Glomerular endothelial cell (primary cell): ENCODE measurements at places on chromosomes 6 and 20. TPM values are rescaled to one million over a fixed set of nuclear protein-coding genes. Genes with fewer than 3 reads are reported as not detected.

GRCh38 chr20:61510778-61511330, 258.8 kb downstream of the CDH4 start:
- no peak for DNase-seq

DNA sequence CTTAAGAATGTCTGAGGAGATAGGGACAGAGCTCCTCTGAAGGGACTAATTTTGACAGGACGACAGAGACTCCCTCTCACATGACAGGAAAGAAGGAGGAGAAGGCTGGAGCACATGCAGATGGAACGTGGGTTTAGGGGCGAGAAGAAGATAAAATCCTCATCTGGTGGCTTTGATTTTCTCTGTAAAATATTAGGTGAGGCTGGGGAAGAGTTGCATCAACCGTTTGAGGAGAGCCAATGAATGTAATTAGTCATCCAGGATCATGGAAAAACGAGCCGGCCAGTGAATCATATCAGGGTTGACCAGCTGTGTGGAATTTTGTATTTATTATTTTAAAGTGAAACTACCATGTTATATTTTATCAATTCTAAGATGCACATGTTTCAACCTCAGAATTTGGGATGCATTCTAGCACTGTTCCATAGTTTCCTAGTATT, 46.9 kb upstream of the ADGRF4 start:
- no peak for DNase-seq

- DNase-seq: no peak
Measured at GRCh38 chr6:45576648-45577624, 199.2 kb upstream of the SUPT3H start.

- no peak for DNase-seq
Measured at GRCh38 chr6:168190646-168191443, 111.8 kb upstream of the FRMD1 start.

GRCh38 chr20:51275826-51276225, 252.9 kb upstream of the KCNG1 start:
- DNase-seq: no peak

GRCh38 chr6:36751091-36751490, 53.5 kb downstream of the RAB44 start:
- no peak for DNase-seq

DNA sequence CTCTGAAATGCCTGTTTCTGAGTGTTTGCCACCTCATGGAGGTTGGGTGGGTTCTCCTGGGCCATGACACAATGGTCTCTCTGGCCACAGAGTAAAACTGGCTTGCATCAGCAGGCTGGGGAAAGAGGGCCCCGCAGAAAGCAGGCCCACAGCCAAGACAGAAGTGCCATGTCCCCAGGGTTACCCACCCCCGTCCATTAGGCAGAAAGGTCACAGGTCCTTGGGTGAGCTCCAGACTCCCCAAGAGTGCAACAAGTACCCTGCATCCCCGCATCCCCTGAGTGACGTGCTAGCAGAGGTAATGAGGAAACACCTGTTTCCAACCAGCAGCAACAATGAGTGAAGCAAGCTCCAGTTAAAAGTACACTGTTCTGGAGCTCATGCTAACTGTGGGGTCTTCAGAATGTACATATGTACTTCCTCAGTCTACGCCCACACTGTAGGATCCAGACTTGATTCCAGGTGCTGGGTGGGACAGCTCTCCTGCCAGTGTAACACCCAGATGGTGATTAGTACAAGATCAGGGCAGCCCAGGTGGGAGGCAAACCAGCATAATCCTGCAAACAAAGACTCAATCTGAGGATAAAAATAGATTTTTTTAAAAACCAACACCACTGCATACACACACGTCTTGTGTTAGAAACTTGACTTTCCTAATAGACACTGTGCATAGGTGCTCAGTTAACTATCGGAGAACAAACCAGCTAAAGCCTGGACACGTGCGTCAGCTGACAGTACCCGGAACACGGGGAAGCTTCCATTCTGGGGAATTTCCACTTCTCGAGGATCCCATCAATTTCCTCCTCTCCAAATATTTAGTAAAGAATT, 31.5 kb downstream of the RRBP1 start:
- no peak for DNase-seq

DNA sequence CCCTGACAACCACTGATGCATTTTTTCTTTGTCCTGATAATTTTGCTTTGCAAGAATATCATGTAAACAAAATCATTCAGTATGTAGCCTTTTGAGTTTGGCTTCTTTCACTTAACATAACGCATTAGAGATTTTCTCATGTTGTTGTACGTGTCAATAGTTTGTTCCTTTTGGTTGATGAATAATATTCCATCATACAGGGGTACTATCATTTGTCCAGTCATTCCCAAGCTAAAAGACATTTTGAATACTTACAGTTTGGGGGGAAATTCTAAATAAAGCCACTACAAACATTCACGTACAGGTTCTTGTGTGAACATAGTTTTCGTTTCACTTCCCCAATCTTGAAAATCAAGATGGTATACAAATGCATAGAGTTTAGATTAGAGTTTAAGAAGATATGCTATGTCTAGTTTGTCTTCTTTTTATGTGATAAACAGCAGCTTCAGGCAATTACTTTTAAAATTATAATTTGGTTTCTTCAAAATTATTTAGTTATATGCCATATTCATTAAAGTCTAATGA, 5.2 kb downstream of the HAO1 start:
- DNase-seq: no peak

GRCh38 chr20:14522595-14522994, 185.2 kb upstream of the FLRT3 start:
- DNase-seq: no peak

GRCh38 chr20:4427940-4428586, 293.6 kb upstream of the PRND start:
- no peak for DNase-seq

DNA sequence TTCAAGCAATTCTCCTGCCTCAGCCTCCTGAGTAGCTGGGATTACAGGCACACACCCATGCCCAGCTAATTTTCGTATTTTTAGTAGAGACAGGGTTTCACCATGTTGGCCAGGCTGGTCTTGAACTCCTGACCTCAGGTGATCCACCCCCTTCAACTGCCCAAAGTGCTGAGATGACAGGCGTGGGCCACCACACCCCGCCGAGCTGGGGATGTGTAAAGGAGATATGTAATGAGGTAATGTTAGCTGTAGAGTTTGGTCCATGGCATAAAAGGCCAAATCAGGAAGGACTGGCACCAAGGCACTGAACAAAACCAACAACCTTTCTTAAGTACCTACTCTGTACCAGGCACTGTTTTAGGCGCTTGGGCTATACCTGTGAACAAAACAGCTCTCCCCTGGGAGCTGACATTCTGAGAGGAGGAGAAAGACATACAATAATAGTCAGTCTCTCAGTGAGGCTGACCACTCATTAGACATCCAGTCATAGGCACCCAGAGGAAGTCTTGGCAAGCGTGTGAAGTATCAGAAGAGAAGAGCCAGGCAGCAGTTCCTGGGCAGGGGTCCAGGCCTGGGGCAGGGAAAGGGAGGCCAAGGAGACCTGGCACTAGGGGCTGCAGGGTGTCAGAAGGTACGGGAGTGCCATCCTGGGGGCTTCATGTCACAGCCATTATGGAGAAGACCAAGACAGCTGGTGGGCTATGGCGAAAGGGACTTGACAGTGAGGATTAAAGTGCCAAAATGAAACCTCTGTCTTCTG, 164.8 kb upstream of the DTNBP1 start:
- DNase-seq: no peak

- no peak for DNase-seq
Measured at GRCh38 chr20:19973961-19974629, 43.1 kb upstream of the NAA20 start.

- no peak for DNase-seq
Measured at GRCh38 chr20:32344835-32345506, 13.2 kb upstream of the ASXL1 start.

DNA sequence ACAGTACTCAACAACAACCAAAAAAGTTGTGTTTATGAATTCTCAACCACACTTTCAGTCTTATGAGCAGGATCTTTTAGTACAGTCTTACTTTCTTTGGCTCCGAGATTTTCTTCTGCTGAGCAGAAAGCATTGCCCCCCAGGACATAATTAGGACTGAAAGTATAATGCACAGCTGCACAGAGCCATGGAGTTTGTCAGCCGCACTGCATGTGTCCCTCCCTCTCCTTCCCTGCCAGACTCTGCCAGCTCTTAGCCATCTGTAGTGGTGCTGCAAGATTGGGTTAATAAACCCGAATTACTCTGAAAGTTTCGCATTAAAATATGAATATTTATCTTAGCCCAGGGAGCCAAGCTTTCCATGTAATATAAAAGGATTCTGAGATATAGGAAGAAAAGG, 179.6 kb upstream of the PTCHD4 start:
- no peak for DNase-seq

- no peak for DNase-seq
Measured at GRCh38 chr20:58449681-58450221, 60.7 kb downstream of the VAPB start.

DNA sequence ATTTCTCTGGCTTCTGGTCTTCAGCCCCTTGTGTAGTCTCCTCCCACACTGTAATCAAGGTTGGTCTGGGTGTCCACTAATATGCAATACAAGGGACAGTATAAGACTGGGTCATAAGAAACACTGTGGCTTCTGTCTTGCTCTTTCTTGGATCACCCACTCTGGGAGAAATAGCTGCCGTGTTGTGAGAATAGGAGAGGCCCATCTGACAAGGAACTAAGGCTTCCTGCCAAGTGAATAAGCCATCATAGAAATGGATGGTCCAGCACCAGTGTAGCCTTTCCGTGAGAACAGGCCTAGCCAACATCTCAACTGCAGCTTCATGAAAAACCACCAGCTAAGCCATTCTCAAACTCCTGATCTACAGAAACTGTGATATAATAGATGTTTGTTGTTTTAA, 23.3 kb downstream of the BAG2 start:
- DNase-seq: no peak

GRCh38 chr20:25549172-25549773, 36.1 kb downstream of the NINL start:
- no peak for DNase-seq

DNA sequence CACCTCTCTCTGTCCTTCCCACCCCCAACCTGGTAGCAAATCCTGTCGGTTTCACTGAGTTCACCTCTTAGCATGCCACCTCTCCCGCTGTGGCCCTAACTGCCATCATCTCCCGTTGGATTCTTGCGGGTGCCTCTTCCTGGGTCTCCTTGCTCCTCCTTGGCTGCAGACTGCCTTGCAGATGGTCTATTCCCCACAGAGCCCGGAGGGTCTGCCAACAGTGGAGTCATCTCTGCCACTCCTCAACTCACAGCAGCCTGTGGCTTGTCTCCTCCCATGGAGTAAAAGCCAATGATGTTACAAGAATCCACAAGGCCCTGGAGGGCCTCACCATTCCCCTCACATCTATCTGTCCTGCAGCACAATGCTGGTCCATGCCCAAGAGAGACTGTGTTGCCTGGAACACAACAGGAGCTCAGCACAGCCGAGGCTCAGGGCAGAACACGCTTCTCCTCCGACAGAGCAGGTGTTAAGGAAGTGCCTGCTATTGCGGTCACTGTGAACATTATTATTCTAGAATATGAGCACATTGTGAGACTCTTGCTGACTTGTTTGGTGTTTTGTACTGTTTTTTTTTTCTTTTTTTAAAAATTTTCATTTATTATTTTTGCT, 241.8 kb upstream of the SULF2 start:
- no peak for DNase-seq

DNA sequence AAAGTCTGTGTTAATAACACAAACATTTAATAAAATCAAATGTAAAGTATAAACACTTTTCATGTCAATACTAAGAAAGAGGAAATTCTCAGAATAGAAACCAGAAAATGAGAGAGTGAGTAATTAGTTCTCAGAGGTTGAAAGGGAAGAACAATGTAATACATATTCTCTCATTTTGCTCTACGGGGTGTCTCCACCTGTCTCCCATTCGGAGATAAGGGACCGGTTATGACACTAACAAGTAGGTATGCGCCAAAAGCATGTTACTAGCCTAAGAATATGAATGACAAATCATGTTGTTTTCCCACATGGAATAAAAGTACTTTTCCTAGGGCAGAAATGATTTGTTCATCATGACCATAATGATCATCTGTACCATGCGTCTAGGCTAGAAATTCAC, 35.6 kb upstream of the PRELID3B start:
- DNase-seq: no peak

DNA sequence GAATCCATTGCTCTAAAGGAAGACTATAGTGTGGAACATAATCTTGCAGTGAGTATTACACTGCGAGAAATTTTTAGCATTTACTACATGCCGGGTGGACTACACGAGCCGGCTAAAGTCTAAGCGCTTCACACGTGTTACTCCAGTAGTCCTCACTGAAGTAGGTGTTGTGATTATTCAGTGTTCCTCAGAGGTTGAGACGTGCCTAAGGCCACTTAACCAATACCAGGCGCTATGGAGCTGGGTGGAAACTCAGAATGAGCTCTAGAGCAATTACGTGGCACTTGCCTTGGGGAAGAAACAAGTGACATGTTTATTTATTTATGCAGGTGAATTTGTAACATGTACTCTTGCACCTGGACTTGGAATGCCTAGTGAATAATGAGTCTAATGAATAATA, 46.4 kb downstream of the SASH1 start:
- no peak for DNase-seq

DNA sequence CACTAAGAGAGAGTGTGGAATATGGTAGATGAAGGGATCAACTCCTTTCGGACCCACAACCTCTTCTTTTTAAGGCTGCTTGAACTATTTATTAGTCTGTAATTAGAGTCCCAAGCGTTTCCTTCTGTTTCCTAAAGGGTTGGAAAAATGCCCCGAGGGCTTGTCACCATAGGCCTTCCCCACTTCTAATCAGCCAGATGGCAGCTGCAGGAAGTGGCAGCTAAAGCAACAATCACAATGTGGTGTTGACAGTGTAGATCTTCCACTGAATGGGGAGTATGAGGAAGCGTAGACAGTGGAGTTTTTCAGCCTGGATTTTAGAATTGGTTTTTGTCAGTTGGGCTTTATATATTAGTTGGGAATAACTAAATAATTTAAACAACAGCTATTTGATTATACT, 40.6 kb downstream of the SLC35D3 start:
- DNase-seq: no peak

- DNase-seq: no peak
Measured at GRCh38 chr20:32378461-32378860, 20.3 kb downstream of the ASXL1 start.

Gene SOX18
- total RNA-seq: 31.8 and 102 TPM in 2 replicates

Gene SLC17A3
- total RNA-seq: not detected in 2 replicates

Gene MRPL14
- total RNA-seq: 66.2 and 78.2 TPM in 2 replicates

Gene FANCE
- 2.7 and 3.7 TPM in 2 replicates for total RNA-seq

Gene GJA1
- 232 and 310 TPM in 2 replicates for total RNA-seq

Gene SUMO4
- 1.4 and 1.9 TPM in 2 replicates for total RNA-seq

Gene UST
- 2.0 and 21.0 TPM in 2 replicates for total RNA-seq

Gene VGLL2
- total RNA-seq: not detected in 2 replicates

Gene EDN3
- total RNA-seq: not detected in 2 replicates

Gene BPIFB2
- not detected in 2 replicates for total RNA-seq

Gene OR12D3
- not detected in 2 replicates for total RNA-seq

Gene NMBR
- not detected in 2 replicates for total RNA-seq

Gene ZBP1
- total RNA-seq: not detected in 2 replicates

Gene PRND
- total RNA-seq: 3.7 and 67.7 TPM in 2 replicates

Gene PRICKLE4
- total RNA-seq: 5.4 and 6.4 TPM in 2 replicates
